T-helper 17 cell (primary cell): ENCODE measurements at places on chromosomes 1 and 21. TPM values are rescaled to one million over a fixed set of nuclear protein-coding genes. Genes with fewer than 3 reads are reported as not detected.

The APH1A gene
- total RNA-seq = 118 TPM

The NES gene
- not detected for total RNA-seq

The TNNT2 gene
- total RNA-seq = not detected

The NBPF6 gene
- not detected for total RNA-seq

The FCER1A gene
- total RNA-seq = 5.9 TPM

The SH2D2A gene
- total RNA-seq = 137 TPM

The RXFP4 gene
- not detected for total RNA-seq

The FOXD3 gene
- not detected for total RNA-seq

The CHODL gene
- not detected for total RNA-seq

The ZNF695 gene
- not detected for total RNA-seq

The EXOSC10 gene
- total RNA-seq = 73.8 TPM

The SFN gene
- total RNA-seq = 1.3 TPM

The TENT5C gene
- total RNA-seq = 129 TPM

The DISP3 gene
- 0.70 TPM for total RNA-seq

The KPRP gene
- not detected for total RNA-seq

The PRRX1 gene
- not detected for total RNA-seq

The CA6 gene
- total RNA-seq = 1.6 TPM

The CFAP107 gene
- not detected for total RNA-seq

The CNTN2 gene
- not detected for total RNA-seq

The CD34 gene
- 0.20 TPM for total RNA-seq

The EPHB2 gene
- 0.15 TPM for total RNA-seq

The DIRAS3 gene
- total RNA-seq = not detected

The OLFM3 gene
- total RNA-seq = not detected

The CYP4A22 gene
- not detected for total RNA-seq

The LAMTOR2 gene
- total RNA-seq = 21.4 TPM

The SYT14 gene
- total RNA-seq = not detected

The ENAH gene
- total RNA-seq = 0.73 TPM

The COA6 gene
- 11.3 TPM for total RNA-seq

The KMO gene
- total RNA-seq = not detected
